H54 (cell line): ENCODE measurements at places on chromosomes 7 and 10.

DNA sequence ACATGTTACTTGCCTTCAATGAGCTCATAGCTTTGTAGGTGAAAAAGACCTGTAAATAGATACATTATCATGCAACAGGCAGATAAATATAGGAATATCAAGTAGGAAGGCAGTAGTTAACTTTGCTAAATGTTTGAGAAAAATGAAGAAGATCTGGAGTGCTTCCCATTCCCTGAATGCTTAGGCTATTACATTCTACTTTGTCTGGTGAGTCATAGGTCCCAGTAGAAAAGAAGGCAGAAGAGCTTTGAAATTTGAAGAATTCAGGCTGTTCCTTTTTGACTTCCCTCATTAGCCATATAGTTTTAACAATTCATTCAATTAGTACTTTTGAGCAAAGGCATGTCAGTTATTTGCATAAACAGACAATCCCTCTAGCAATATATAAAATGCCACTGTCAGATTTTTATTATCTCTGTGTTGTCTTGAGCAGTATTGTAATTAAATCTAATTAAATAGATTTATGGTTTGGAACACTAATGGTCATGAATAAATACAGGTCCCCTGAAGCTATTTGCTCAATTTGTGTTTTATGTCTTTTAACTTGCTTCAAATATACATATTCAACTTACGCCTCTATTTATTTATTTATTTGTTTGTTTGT, 875.0 kb downstream of the REEP3 start:
- peak; percentile 12 for DNase-seq

GRCh38 chr7:101614098-101614938, 14.8 kb downstream of the MYL10 start:
- DNase-seq, result no peak

GRCh38 chr7:231030-231857, 38.9 kb downstream of the FAM20C start:
- no peak for DNase-seq

DNA sequence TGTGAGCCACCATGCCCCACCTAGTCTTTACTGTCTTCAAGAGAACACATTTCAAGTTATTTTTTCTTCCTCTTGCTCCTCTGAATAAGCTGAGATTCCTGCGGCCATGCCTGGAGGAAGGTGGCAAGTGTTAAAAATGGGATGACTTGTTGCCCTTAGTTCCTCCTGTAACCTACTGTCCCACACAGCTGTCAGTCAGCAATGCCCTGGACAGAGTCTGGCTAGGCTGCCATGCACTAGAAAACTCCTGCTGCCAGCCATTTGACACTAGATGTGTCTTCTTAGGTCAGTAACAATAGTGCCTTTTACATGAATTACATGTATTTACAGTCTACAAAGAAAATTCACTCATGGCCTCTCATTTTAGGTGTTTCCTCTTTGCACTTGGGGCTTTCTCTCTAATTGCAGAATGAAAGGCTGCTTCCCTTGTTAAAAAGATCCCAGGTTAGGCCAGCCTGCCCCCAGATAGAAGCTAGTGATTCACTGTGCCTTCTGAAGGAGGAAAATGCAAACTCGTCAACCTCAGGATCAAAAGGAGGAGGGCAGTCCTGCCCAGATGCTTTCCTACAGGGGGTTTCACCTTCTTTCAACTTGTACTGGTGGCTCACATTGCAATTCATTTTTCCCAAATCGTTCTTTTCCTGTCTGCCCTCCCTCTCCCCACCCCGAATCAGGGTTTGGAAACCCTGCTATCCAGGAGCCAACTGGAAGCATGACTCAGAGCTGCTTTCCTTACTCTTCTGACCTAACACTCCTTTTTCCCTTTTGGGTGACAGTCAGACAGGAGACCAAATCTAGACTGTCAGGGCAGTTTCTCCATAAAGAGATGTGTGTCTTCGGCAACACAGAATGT, 136.6 kb downstream of the SPAG6 start:
- peak; percentile 38 for DNase-seq

DNA sequence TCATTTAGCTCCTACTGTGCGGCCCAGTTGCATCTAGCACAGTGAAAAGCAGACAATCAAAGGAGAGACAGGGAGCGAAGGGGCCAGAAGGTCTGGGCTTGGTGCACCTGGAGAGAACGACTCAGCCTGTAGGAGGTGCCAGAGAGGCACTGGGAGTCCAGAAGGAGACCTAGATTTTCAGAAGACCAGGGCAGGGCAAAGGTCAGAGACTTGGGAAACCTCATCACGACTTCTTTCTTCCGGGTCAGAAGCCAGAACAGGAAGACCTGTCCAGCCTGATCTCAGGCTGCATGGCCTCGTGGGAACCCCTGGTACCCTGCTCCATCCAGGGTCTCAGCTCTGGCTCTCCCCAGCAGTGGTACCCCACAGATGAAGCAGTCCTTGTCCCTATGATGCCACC, 5.2 kb downstream of the AGAP3 start:
- DNase-seq, result no peak

DNA sequence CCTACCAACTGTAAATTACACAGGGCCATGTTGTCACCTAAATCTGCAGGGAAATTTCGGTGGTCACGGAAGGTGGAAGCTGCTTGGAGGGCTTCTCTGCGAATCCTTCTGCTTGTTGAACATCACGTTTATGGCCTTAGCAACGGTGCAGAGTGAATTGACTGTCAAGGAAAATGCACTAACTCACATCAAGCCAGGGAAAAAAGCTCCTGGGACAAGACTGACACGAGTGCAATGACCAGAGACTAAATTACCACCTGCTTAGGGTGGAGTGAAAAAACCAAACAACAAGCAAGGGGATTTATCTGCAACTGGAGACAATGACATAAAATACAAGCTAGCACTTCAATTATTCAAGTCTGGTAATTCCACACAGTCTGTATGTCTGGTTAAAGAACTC, 211.2 kb downstream of the JAZF1 start:
- no peak for DNase-seq

DNA sequence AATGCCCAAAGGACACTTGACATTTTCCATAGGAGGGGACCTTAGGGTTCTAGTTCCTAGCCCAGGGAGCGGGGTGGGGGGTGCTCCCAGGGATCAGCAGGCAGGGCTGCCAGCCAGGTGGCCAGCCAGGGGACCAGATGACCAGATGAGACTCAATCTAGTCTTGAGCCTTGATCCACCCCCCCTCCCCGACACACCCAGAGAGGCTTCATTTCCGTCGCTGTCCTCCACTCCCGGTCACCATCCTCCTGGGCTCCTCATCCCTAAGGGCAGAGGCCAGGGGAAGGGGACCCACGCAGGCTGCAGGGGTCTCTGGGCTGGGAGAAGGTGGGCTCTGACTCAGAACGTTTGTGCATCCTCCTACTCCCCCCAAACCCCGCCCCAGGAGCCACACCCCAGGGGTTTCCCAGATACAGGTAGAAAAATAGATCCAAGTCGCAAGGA, 1.0 kb downstream of the STX1A start:
- DNase-seq, result no peak

- DNase-seq, result no peak
Observed at GRCh38 chr7:141665208-141666035, 36.5 kb downstream of the DENND11 start.

DNA sequence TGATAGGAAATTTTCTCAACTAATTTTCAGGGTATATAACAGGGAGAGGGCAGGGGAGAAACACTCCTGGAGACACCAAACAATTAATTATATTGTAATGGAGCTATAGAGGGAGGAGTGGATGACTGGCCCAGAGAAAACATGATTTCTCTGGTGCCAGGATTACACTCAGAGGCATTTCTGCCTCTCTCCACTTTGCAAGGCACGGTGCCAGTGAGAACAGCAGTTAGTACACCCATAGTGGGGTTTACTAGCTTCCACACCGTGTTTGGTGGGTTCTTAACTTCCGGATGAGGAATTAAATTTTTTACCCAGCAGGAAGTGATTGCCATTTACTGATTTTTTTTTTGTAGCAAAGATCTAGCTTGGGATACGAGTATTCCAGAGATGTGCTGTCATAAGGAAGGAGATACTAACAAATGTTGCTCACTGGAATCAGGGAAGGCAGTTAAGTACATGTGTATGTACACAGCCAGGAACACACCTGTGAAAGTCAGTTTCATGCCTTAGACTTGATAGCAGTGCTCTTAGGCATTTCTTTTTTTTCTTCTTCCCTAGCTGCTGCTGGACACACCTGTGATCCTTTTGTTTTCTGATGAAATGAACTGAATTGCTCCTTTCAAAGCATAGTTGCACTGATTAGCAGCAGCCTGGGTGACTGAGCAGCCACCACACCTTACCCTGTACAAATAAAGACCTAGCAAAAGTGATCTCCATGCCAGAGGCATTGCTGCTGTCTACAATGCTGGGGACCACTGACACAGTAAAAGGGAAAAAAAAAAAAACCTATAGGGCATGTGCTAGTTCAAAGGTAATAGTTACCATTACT, 58.1 kb downstream of the POLL start:
- DNase-seq, result no peak

DNA sequence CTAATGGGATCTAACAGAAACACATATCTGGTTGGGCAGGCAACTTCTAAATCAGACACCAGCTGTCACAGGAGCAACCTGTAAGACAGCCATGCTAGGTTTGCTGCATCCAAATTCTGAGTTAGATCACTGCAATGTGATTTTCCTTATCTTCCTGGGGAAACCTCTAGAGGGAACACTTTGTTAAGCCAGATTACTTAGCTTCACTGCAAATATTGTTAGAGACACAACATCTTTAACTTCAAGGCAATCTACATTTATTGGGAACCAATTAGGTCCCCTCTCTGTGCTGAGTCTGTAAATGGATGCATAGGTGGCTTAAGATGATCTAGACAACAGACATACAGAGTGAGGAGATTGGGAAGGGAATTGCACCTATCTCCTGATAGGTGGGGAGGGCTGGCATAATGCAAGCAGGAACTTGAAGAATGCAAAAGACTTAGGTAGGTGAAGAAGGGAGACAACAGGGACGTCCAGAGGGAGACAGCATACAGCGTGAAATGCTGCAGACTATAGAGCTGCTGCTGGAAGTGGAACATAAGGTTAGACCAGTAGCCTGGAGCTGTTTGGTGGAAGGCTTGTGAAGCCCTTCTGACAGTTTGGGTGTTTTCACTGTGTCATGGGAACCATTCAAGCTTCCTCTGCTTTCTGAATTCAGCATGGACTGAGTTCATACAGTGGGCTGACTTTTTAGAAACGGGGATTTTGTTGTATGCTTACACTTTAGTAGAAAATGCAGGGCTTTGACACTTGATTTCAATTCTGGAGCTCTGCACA, 109.8 kb upstream of the ELMO1 start:
- DNase-seq, result no peak

GRCh38 chr10:88019753-88020152, 156.3 kb downstream of the PTEN start:
- no peak for DNase-seq

- DNase-seq, result no peak
Observed at GRCh38 chr10:96955794-96956193, 123.7 kb downstream of the LCOR start.

- DNase-seq, result no peak
Observed at GRCh38 chr10:60009276-60009675, 102.9 kb upstream of the CCDC6 start.
